ENCODE measurements at places on chromosomes 2 and 18.

- DNase-seq, result no peak
Measured at GRCh38 chr2:105781274-105781978, 36.7 kb downstream of the NCK2 start.

DNA sequence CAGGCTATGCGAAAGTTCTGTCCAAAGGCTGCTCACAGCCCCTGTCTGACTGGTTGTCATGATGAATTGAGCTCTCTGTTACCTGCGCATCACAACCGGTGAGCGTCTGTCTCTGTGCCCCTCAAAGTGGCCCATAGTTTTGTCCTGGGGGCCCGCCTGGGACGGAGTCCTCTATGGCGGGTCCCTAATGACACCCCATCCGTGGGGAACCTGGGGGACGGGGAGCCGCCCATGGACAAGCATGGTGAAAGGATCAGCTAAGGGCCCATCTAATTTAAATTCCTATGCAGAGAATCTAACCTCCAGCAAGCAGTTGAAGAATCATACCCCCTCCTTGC, 473 bp downstream of the ELMOD3 start:
- DNase-seq, result no peak

DNA sequence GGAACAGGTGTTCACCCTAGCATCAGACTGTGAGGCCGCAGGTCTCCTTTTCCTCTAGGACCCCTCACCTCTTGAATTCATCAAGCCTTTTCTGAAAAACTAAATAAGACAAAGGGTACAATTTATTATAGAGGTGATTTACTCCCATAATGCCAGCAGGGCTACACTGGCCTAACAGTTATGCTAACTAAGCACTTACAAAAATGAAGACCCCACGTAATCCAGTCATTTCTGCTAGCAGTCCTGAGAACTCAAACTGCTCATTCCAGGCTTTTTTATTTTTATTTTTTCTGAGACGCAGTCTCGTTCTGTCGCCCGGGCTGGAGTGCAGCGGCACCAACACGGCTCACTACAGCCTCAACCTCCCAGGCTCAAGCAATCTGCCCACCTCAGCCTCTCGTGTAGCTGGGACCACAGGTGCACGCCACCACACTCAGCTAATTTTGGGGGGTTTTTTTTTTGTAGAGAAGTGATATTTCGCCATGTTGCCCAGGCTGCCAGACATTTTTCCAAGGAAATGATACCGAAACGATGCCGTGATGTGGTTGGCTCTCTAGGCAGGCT, 14.2 kb downstream of the CAPG start:
- no peak for DNase-seq

DNA sequence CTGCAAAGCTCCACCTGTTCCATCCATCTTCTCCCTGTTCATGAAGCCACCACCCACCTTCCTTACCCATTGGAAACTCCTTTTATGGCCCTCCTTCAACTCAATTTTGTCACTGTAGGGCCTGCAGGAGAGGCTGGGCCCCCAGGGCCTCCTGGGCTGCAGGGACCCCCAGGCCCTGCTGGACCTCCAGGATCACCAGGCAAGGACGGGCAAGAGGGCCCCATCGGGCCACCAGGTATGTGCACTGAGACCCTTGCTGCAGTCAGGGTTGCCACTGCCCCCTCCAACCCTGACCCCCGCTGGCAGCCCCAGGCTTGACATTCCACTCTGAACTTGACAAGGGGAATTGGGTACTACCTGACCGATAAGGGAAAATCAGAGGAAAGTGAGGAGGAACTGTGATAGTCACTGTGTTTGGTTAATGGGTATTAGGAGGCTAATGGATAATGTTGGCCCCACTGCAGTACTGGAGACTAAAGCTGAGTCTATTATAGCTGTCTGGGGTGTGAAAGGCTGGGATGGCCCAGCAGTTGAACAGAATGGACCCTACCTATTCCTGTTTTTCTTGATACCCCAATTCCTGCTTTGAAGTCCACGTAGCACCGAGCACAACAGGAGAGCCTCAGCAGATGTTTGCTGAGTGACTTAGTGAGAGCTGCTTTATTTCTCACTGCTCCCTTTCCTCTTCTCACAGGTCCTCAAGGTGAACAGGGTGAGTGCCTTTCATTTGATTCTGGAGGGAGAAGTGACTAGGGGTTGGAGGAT, 2.1 kb upstream of the KHK start:
- DNase-seq, result no peak

GRCh38 chr18:666177-666576, 8.7 kb downstream of the TYMS start:
- no peak for DNase-seq

DNA sequence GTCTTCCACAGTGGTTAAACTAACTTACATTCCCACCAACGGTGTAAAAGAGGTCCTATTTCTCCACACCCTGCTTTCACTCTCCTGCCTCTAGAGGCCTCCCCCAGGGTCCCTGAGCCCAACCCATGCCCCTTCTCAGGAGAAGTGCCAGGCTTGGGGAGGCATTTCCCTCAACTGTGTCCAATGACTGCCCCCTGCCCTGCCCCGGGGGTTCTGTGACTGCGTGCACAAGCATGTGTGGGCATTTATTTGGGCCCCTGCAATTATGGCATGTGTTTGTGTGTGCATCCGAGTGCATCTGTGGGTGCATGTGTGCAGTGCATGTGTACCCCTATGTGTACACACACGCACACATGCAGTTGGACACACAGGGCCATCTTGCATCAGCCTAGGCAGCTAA, 57.3 kb downstream of the INHBB start:
- DNase-seq, result no peak

DNA sequence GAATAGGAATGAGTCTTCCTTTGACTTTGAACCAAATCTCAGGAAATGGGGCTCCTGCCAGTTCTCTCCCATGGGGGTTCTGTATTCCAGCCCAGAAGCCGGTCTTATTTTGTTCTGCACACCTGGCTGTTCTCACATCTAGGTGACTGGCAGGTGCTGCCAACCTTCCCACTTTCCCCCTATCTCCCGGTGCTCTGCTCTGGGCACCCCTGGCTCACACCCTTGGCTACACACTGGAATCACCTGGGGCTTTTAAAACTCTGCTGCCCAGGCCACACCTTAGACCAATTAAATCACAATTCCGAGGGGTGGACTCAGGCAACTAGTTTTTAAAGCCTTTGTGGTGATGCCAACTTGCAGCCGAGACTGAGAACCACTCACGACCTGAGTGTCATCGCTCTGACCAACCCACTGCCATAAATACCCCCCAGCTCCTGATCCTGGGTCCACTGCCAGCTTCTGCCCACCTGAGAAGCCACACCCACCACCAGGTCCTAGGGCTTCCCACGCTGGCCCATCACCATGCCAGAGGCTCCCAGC, 69.2 kb downstream of the KCNF1 start:
- no peak for DNase-seq

DNA sequence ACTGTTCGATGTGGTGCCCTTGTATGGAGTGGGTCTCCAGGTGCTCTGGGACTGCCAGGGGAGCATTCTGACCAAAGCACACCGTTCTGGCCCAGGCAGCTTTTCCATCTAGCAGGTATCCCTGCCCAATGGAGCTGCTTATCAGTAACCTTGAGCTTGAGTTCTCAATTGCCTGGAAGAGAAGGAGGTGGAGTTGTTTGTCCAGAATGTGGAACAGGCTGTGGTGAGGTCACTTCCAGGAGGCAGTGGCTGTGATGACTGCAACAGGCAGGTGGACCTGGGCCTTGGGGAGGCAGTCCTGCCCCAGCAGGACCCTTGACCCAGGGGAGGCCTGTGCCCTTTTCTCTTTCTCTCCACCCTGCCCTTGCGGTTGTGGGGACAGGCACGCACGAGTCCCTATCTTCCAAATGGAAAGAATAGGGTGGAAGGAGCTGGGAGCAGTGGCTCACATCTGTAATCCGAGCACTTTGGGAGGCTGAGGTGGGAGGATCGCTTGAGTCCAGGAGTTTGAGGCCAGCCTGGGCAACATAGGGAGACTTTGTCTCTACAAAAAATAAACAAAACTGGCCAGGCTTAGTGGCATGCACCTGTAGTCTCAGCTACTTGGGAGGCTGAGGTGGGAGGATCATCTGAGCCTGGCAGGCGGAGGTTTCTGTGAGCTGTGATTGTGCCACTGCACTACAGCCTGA, 66.2 kb upstream of the MCFD2 start:
- no peak for DNase-seq

GRCh38 chr2:46066601-46067000, 230.6 kb upstream of the EPAS1 start:
- no peak for DNase-seq

DNA sequence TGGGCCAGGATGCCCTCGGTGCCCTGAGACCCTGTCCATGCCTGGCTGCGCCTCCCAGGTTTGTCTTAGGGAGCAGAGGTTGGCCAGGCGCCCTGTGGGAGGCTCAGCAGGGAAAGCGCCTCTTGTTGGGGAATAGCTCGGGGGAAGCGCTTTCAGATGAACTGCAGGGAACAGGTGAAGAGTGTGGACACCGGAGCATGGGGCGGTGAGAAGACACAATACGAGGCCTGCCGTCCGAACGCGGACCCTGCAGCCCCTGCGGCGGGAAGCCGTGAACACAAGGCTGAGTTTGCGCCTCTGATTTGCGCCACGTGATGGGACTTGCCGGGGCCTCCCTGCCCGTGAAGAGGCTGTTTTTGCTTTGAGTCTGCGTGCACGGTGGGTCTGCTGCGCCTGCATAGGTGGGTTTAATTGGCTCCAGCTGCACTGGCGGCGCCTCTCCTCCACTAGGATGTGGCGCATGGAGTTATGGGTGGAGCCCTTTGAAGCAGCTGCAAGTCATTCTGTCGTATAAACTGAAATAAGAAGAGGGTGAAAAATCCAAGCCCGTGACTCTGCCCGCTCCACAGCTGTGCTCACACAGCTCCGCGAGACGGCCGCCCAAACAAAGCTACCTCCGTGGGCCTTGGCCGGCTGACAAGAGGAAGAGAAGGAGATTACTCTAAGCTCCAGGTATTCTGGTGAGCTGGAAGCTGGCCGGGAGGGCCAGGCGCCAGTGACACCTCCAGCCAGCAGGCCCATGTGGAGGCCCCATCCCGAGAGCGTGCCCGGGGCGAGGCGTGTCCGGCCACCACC, 103.5 kb upstream of the CTDP1 start:
- DNase-seq, result no peak

GRCh38 chr2:138060301-138060635, 96.0 kb downstream of the HNMT start:
- DNase-seq, result no peak

GRCh38 chr2:187847245-187848208, 293.3 kb upstream of the TFPI start:
- no peak for DNase-seq

DNA sequence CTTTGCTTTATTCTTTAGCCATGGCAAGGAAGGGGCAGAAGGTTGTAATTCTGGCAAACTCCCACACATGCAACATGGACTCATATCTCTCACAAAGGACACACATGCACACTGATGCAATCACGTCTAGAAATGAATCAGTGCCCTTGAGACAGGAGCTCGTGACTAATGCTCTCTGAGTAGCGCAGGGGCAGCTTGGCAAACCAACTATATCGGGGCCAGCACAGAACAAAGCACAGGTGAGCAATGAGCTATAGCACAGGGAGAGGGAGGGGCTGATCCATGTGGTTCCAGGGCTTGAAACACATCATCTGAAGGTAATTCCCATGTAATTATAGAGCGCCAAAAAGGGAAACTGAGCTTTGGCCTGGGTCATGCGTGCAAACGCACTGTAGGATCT, 165.2 kb upstream of the KLF7 start:
- no peak for DNase-seq

DNA sequence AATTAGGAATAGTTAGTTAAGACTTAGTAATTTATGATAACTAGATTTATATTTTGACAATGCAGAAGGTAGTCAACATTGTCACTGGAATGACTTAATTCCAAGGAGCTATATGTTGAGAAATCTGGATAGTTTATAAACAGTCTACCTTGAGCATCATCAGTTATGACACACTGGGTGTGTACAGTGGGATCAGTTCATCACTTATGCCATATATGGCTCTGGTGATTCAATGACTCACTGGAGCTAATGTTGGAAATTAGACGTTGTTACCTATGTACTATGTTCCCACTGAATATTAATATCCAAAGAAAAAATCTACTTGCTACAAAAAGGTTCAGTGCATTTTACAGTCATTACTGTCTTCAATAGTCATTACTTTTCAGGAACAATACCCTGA, 34.0 kb upstream of the ITPRID2 start:
- DNase-seq, result no peak

DNA sequence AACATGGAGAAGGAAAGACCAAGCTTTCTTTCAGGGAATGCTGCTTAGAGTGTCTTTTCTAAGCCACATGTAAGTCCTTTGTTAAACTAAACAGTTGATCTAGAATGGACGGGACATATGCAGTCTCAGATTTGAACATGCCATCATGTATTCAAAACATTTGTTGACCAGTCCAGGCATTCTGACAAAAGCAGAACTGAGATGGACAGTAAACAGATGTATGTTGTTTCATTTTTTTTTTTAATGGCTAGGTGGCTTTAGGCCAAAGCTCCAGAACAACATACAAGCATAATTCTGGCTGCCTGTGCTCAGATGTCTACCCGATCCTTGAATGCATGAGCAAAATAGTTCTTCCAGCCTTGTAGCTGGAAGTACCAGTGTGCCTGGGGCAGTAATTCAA, 1211.4 kb upstream of the FAM98A start:
- DNase-seq, result no peak

- DNase-seq, result no peak
Measured at GRCh38 chr2:241837197-241837965, 21.3 kb downstream of the PDCD1 start.

DNA sequence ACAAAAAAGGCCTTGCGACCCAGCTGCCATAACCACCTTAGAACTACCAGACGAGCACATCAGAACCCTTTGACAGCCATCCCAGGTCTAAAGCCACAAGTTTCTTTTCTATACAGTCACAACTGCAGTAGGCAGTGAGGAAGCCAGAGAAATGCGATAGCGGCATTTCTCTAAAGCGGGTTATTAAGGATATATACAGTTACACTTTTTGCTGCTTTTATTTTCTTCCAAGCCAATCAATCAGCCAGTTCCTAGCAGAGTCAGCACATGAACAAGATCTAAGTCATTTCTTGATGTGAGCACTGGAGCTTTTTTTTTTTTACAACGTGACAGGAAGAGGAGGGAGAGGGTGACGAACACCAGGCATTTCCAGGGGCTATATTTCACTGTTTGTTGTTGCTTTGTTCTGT, 48.8 kb downstream of the FEZ2 start:
- DNase-seq, result no peak

GRCh38 chr18:43877616-43878321, 600.5 kb upstream of the SYT4 start:
- no peak for DNase-seq

- peak; percentile 34 for DNase-seq
Measured at GRCh38 chr18:46097431-46097800, 680 bp downstream of the ATP5F1A start.

- DNase-seq, result no peak
Measured at GRCh38 chr2:195044801-195045200, 612.2 kb upstream of the SLC39A10 start.

GRCh38 chr2:240125742-240126141, 10.4 kb downstream of the COPS9 start:
- no peak for DNase-seq

DNA sequence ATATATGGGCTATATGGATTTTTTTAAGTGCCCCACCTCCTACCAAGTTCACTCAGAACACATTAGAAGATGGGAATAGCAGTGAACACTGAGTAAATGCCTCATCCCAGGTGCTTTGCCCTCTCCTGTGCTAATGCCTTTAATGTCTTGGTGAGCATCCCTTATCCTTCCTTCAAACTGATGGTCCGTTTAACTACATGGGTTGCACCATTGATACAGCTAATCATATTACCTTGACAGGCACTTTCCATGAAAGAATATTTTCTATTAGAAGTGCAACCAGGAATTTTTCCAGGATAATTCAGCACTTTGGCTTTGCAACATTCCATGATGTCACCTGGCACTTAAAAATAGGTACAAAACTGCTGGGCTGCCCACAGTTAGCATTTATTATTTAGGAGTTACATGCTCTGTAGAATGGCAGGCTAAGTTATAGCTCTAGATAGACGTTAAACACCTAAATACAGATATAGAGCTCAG, 74.0 kb downstream of the WDPCP start:
- DNase-seq, result no peak

Measured in hematopoietic multipotent progenitor cell treated with erythropoietin and hydrocortisone succinate and interleukin-3 and kit ligand, for 17 days (in vitro differentiated cells).